Left colon (tissue), 2 donors: ENCODE measurements at places on chromosomes 6 and 20.

DNA sequence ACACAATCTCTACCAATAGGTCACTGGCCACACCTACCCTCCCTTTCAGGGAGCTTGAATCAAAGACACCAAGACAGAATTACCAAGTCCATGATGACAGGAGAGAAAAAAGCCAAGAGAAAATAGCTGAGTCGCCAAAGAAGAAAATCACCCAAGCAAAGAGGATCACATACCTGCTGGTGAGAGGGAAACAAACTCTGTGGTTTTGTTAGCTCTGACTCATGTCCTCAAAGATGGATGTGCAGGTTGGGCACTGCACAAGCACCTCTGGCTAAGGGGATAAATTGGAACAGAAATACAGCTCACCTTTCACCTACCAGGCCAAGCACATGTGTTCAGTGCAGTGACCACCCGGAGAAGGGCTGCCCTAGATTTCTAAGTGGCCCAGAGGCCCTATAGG is 114.8 kb downstream of the TFAP2A start:
- no peak for DNase-seq

DNA sequence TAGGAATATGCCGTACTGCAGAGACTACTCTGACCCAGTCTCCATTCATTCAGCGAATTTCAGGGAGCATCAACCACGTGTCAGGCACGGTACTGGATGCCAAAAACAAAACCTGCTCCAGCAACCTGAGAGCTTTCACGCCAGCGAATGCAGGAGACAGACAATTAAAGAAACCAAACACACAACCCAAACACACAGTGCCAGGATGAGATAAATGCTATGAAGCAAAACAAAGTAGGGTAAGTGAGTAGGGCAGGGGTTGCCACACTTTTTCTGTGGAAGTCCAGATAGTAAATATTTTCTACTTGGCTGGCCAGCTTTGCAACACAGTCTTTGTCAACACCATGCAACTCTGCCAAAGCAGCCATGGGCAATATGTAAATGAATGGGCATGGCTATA is 10.0 kb downstream of the MOCS1 start:
- no peak for DNase-seq

DNA sequence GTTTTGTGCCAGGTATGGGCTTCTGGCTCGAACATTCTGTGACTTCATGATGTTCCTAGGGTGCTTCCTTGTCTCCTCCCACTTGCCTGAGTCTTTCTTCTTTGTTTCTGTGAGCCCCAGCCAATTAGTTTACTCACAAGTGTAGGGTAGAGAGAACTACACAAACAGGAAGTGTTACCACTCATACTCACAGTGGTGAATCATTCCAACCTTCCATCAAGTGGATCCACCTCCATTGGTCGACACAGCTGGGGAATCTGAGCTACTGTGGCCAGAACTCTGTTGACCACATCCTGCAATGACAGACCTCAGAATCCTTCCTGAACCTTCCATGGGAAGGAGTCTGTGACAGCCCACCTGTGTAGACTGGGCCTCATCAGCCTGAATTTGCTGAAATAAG is 76.8 kb downstream of the UNC5CL start:
- DNase-seq = no peak

- DNase-seq = no peak
Measured at GRCh38 chr20:8811801-8812594, 256.9 kb upstream of the PLCB4 start.

- DNase-seq = no peak
Measured at GRCh38 chr20:10381477-10381876, 52.5 kb downstream of the MKKS start.

- DNase-seq = no peak
Measured at GRCh38 chr20:53611449-53611894, 17.8 kb upstream of the ZNF217 start.
